Mammary epithelial cell (primary cell): ENCODE measurements at places on chromosomes 12 and 14. TPM values are rescaled to one million over a fixed set of nuclear protein-coding genes. Genes with fewer than 3 reads are reported as not detected.
A peak's percentile ranks its signal among the peaks of the same experiment; 100 is the strongest.

The KRT85 gene
- not detected in 2 replicates for total RNA-seq

The DLGAP5 gene
- 7.8 and 33.9 TPM in 2 replicates for total RNA-seq

The PCED1B gene
- total RNA-seq, result 10.3 and 15.3 TPM in 2 replicates

The KRT8 gene
- total RNA-seq, result 397 TPM

The C1S gene
- total RNA-seq, result 2.1 and 3.5 TPM in 2 replicates

The MSRB3 gene
- 40.1 and 40.5 TPM in 2 replicates for total RNA-seq

GRCh38 chr14:75648066-75648838, 12.4 kb downstream of the ERG28 start:
- DNase-seq, result peak; percentile 86

GRCh38 chr12:81114226-81114625, 36.3 kb downstream of the ACSS3 start:
- DNase-seq, result no peak

GRCh38 chr12:68623984-68624383, 13.3 kb downstream of the RAP1B start:
- DNase-seq, result no peak

DNA sequence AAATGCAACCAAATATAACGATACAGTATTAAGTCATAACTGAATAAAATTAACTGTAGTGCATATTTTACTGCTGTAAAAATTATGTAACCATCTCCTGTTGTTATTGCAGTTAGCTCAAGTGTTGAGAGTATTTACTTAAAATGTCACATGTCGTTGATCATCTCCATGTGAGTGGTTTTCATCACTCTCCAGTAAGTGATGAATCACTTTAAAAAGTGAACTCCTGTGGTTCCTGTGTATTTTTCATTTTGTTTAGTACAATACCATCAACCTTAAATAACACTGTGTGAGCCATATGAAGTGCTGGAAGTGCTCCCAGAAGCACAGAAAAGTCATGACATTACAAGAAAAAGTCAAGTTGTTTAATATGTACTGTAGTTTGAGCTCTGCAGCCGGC, 104.7 kb upstream of the SLCO1B1 start:
- DNase-seq, result no peak
